ENCODE measurements at places on chromosomes 11 and 22.

DNA sequence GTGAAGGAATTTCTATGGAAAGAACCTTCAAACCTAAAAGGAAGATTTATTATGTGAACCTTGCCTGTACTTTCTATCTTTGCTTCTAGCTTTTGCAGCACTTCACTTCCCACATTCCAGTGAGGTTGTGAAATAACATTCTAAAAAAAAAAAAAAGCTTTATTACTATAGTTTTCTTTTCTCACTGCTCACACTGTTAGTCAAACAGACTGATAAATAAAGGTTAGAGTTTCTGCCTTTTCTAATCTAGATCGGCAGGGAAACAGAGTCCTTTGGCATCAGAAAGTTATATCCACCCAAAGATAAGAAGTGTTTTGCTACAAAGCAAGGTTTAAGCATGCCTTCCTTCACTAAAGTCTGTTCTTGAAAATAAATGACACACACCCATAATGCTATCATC is 2.8 kb downstream of the AAMDC start:
- no peak for DNase-seq

- no peak for DNase-seq
Measured at GRCh38 chr22:22800716-22801115, 86.9 kb upstream of the IGLL5 start.

GRCh38 chr22:22161924-22162851 is 82.4 kb upstream of the VPREB1 start:
- no peak for DNase-seq

DNA sequence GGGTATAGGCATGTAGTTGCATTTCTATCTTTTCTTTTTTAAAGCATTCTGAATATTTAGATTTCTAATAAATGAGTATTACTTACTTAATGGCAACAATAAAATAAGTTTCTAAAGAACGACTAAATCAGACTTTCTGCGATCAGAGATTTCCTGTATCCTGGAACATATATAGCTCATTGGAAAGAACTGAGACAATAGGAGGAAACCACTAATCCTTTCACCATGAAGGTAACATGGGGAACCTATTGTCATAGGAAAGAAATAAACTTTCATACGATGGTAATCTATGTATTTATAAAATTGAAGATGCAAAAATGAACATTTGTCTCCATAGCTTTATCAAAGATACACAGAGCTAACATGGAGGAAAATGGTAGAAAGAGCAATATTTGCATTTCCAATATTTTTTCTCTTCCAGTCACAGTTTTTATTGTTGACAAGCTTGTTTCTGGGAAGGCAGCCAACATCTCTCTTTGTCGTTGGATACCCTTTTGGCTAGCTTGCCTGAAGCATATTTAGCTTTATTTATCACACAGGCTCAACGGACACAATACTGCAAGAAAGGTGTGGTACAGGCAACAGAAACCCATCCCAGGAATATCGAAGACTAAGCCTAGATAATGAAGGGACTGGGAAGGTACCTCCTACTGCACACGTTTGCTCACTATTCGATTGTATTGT is 293.3 kb upstream of the MPPED2 start:
- no peak for DNase-seq
